ENCODE measurements at places on chromosomes 6 and 20. TPM values are rescaled to one million over a fixed set of nuclear protein-coding genes. Genes with fewer than 3 reads are reported as not detected.

GRCh38 chr6:133047706-133048105 lies 193.5 kb upstream of the EYA4 start:
- DNase-seq, result no peak

The SYCP2L gene
- 0.68 TPM for total RNA-seq

The PSMA7 gene
- total RNA-seq, result 699 TPM

GRCh38 chr20:9015984-9016324 lies 52.9 kb upstream of the PLCB4 start:
- no peak for DNase-seq

The SLC22A2 gene
- total RNA-seq, result not detected

DNA sequence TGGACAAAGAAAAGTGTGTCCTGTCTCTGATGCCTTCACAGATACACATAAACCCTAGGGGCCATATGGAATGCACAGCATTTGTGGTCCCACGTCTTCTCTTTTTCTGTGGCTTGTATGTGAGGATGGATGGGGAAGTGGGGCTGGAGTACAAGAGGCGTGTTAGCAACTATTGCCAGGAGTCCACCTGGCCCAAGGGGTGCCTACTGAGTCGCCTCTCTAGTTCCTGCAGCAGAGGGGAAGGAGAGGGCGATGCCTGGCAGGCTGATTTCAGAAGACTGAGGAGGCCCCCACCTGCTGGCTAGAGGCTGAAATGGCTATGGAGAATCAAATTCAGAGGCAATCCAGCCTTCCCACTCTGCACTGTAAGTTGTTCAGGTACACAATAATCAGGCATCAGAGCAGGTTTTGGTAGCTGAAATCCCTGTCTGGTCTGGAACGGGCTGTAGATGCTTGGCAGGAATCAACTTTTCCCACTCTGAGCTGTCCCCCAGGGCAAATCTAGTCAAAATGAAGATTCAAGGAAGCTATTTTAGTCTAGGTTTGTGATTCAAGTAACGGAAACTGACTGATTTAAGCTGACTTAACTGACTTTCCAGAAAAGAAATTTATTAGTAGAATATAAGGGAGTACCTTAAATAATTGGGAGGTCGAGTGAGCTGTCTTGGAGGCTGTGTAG lies 14.9 kb upstream of the PPARD start:
- DNase-seq, result peak; percentile 41

- no peak for DNase-seq
These were observed 76.4 kb downstream of the SSR1 start for GRCh38 chr6:7236306-7237209.

DNA sequence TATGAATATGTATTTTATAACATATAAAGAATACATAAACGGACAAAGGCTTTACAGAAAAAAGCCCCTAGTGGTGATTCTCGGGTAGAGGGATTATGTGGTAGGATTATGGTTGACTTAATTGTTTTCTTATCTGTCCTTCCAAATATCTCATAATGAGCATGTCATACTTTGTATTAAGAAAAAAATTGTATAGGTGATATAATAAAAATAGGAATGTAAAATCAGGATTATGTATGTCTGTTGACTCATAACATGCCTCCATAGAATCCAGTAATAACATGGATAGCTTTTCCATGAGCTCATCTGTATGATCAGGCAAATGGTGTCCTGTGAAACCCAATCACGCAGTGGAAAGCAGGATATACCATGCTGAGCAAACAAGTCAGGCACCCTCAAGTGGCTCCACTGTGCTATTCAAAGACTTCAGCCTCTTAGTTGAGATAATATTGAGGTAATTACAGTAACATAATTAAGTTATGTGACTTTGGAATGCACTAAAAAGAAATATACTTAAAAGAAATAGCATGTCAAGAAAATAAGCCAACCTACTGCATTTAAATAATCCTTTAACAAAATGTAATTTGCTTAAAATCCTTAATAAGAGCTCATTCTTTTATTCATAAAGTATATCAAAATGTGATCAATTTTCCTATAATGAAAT lies 39.6 kb upstream of the PRELID3B start:
- DNase-seq, result no peak

Data from G401 (cell line).